Regular cardiac myocyte (primary cell): ENCODE measurements at places on chromosomes 5 and 9. TPM values are rescaled to one million over a fixed set of nuclear protein-coding genes. Genes with fewer than 3 reads are reported as not detected.

The PCDHA13 gene
- under 0.01 TPM in 1 of 2 replicates, not detected in the other for total RNA-seq

The HBEGF gene
- total RNA-seq = 5.6 and 32.6 TPM in 2 replicates

The IFNA2 gene
- not detected in 2 replicates for total RNA-seq

The GABRA6 gene
- total RNA-seq = not detected in 2 replicates

The PCDHGB1 gene
- 0.38 and 3.1 TPM in 2 replicates for total RNA-seq

The NOXA1 gene
- total RNA-seq = 0.28 TPM in 1 of 2 replicates, not detected in the other

The CRHBP gene
- total RNA-seq = 9.2 and 200 TPM in 2 replicates

The ENG gene
- 24.2 and 34.3 TPM in 2 replicates for total RNA-seq

The MAMDC2 gene
- 3.1 and 3.3 TPM in 2 replicates for total RNA-seq

The ELL2 gene
- total RNA-seq = 54.3 and 61.7 TPM in 2 replicates

The KLHL3 gene
- 2.9 and 3.1 TPM in 2 replicates for total RNA-seq

The IL13 gene
- not detected in 2 replicates for total RNA-seq

The TMEM215 gene
- total RNA-seq = not detected in 2 replicates

The FST gene
- 205 and 256 TPM in 2 replicates for total RNA-seq

The NR5A1 gene
- total RNA-seq = under 0.01 TPM in 1 of 2 replicates, not detected in the other

The CLIC3 gene
- total RNA-seq = 0.56 and 1.7 TPM in 2 replicates

The MEIKIN gene
- total RNA-seq = under 0.01 TPM in 1 of 2 replicates, not detected in the other
